ENCODE measurements at places on chromosomes 2 and 18.

- no peak for DNase-seq
Measured at GRCh38 chr2:68934021-68934420, 18.7 kb downstream of the GKN2 start.

DNA sequence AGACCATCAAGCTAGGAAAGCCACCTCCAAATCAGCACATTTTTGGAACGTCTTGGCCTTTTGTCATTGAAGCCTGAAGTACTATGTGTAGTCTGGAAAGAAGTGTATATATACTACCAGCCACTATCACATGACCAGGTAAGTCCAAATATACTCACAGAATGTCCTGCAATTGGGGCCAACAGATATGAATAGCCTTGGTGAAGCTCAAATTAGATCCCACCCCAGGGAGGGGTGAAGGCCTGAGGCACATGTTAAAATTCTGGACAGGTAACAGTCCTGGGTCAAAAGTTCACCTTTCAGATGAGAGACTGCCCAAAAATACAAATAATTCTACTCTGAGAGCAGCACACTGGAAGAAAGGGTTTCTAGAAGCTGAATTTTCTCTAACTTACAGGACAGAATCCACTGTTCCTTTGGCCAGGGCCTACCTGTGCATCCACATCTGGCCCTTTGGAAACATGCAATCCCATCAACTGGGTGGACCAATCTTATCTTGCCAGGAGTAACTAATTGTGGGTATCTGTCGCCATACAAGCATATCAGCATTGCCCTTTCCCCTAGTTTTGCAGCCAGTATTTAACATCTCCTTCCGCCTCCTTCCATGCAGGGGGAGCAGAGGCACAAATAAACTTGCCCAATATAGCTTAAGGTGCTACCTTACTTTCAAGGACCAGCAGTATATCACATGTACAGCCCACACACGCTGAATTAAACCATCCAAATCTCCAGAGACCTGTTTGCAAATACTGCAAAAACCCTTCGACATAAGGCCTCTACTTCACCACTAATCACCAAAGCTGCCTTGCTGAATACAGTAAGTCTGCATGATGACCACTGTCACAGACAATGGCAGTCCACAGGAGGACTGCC is 67.8 kb downstream of the EIF5B start:
- no peak for DNase-seq

- DNase-seq: no peak
Measured at GRCh38 chr2:177535958-177536504, 143.5 kb downstream of the AGPS start.

- DNase-seq: no peak
Measured at GRCh38 chr2:80517316-80517715, 212.8 kb upstream of the LRRTM1 start.

GRCh38 chr2:167114018-167114417 is 225.7 kb downstream of the XIRP2 start:
- no peak for DNase-seq

- no peak for DNase-seq
Measured at GRCh38 chr2:215439404-215439803, 3.5 kb upstream of the FN1 start.

GRCh38 chr2:228675646-228676045 is 494.2 kb upstream of the SPHKAP start:
- no peak for DNase-seq

GRCh38 chr18:76502551-76502950 is 7.5 kb upstream of the ZNF516 start:
- DNase-seq: no peak

DNA sequence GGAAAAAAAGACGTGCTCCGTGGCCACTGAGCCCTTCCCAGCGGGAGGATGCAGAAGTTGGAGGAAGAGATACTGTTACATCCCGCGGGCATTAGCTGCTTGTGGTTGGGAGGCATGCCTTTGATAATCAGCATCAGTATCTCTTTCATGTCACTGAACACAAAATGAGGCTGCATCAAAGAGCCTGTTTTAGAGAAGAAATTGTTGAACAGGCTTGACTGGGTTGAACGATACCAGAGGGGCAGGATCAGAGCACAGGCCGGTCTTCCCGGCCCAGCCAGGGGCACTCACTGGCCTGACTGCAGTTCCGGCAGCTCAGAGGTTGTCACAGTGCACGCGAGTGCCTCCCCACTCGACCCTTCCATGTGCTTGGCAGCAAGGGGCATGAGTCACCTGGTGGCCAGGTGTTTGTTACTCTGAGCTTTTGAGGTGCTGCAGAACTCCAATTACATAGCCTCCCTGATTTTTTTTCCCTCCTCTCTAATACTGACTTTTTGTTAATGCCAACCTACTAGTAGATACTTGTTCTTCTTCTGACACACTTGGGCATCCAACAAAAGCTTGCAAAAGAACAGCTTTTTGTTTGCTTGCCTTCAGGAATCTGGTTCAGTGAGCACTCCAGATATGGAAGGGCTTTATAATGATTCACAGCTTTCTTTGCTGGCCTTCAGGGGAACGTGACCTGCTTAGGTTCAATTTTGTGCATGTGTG is 121.6 kb downstream of the VAPA start:
- no peak for DNase-seq

GRCh38 chr18:69755856-69756496 is 191.7 kb downstream of the CD226 start:
- DNase-seq: no peak

GRCh38 chr2:11102956-11103860 is 52.1 kb upstream of the SLC66A3 start:
- no peak for DNase-seq

GRCh38 chr2:61244694-61245093 is 82.7 kb downstream of the C2orf74 start:
- DNase-seq: no peak

DNA sequence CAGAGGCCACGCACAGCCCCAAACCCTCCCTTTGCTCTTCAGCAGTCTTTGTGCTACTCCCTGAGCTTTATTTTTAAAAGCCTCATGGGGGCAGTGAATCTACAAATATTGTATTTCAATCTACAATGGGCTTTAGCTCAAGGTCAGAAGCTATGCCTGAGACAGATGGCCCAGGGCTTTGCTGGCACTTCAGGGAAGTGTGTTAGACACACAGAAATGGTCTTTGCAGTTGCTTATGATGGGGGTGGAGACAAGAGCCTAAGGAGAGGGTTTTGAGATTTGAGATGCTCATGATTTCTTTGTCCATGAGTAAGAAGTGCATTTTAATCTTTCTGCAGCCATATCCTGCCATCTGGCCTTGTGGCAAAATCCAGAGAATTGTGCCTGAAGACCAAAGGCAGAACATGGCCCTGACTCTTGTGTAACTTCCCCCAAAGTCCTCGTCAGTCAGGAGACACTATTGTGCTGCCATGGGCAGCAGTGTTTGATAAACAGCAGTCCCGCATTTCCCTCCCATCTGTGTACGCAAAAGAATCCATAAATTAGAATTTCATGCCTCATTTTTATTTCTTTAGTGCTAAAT is 92.6 kb downstream of the VAPA start:
- no peak for DNase-seq

DNA sequence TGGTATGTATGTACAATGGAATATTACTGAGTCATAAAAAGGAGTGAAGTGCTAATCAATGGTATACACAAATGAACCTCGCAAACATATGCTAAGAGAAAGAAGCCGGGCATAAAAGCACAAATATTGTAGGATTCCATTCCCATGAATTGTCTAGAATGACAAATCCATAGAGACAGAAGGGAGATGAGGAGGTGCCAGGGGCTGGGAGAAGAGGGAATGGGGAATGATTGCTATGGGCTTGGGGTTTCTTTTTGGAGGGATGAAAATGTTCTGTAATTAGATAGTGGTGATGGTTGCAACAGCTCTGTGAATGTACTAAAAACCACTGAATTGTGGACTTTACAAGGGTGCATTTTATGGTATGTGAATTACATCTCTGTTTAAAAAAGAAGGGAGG is 73.5 kb downstream of the GLI2 start:
- no peak for DNase-seq

DNA sequence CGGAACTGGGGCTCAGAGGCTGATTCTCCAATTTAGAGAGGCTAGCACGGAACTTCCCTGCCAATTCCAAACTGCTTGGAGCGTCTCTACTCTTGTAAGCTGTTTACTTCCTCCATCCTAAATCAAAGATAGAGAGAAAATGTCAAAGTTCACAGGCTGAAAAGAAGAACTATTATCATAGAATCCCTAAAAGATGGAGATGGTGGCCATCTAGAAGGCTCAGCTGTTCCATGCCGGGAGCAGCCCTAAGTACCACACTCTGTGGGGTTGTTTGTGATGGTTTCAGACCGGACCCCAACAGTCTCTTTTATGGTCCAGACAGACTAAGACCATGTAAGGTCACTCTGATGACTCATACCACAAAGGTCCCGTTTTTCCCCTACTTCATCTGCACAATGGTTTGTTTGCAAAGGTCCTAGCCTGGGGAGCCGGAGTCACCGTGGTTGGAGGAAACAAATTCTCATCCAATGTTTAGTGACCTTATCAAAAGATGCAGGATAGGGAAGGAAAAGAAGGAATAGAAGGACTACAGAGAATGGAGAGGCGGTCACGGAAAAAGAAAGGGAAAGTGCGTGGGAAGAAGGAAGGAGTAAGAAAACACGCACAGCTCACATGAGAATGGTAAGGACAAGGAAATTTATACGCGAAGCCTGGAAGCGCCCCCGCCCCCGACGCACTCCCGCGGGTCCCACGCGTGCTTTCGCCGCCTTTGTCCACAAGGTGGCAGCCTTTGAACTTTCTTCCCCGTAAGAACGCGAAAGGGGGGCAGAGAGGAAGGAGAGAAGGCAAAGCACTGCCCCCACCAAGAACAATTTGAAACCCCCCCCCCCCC is 453 bp upstream of the ANTXR1 start:
- peak; percentile 53 for DNase-seq

GRCh38 chr18:51739044-51739666 is 541.7 kb upstream of the MEX3C start:
- DNase-seq: no peak

DNA sequence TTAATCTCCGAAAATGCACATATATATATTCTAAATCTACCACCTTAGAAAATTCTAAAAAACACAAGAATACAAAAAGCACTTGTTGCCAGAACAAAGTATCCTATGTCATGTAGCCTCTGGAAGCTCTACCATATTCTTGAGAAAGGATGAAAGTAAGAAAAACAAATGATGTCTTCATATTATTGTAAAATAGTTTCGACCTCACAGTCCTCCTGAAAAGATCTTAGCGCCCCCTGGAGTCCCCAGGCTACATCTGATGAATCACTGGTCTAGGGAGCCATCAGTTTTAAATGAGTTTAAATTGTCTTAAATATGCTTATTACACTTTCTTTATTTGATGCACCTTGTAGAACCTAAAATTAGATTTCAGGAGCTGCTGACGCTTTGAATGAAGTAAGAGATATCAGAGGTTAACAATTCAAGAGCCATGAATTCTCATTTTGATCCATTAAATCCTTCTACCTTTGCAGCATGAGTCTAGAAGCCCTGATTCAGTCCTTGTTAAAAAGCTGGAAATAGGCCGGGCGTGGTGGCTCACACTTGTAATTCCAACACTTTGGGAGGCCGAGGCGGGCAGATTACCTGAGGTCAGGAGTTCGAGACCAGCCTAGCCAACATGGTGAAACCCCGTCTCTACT is 138.8 kb downstream of the MCFD2 start:
- peak; percentile 30 for DNase-seq

- DNase-seq: peak; percentile 7
Measured at GRCh38 chr2:162317861-162318327, 590 bp downstream of the IFIH1 start.

DNA sequence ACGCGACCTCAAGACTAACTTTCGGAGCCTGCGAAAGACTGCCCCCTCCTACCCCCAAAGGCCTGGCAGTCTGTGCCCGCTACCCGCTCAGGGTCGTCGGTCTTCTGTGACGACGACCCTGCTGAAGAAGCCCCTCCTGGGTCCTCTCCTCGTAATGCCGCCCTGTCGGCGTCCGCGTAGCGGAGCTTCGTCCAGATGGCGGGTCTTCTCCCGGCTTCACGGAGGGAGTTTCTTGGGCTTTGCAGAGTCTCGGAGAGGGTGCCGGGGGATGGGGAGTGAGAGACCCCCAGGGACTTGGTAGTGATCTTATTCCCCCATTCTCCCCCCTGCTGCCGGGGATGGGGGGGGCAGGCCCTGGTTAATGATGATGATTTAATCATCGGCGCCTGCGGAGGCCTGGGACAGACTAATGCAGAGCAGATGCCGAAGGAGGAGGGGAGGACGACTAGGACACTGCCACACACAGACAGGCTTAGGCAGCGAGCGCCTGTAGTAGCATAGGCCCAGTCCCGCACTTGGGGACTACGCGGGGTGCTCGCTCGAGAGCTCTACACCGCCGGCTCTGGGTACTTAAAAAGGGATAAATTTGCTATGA is 528 bp upstream of the PCGF1 start:
- no peak for DNase-seq

DNA sequence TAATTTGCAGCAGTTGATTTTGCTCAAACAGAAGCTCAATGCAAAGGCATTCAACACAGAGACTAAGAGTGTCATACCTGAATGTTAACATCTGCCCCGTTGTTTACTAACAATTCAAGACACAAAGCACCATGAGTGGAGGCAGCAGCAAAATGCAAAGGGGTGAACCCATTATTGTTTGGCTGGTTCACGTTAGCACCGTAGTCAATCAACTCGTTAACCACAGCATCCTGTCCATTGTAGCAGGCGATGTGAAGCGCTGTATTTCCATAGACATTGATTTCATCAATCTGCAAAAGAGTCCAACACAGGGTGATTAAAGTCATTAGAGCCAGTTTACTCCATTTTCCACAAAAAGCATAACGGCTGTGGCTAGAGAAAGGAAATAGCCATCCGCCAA is 189.3 kb downstream of the ANKRD44 start:
- no peak for DNase-seq

DNA sequence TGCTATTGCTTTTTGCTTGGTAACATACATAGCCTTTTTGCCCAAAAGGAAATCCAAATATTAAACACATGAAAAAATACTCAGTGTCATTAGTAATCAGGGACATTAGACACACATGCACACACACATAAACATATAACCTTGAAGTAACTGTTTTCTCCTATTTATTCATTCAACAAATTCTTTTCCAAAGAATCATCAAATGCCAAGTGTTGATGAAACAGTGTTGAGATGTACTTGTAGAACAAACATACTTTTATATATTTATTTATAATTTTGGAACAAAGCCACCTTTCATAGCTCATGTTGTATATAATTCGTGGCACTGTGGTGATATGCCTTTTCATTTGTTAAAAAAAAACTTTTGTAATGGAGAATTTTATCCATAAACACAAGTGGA is 81.0 kb downstream of the APLF start:
- no peak for DNase-seq

DNA sequence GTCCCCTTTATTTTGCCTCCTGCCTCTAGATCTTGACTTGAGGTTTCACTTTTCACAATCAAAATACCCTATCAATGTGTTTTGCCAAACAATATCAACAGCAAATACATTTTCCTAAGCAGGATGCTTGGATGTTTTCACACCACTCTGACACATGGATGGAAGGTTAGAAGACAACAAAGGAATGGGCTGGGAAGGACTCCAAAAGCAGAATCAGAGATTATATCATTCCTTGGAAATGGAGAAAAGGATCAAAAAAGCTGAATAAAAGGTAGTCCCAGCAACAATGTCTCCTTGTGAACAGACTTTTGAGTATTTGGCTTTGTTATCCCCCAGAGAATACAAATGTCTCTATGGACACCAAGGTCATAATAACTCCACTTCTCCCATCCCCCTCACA is 170.8 kb downstream of the ETAA1 start:
- DNase-seq: no peak

All from activated T-cell treated with anti-CD3 and anti-CD28 coated beads for 4 hours (primary cell).